ENCODE measurements at places on chromosomes 1 and 21. TPM values are rescaled to one million over a fixed set of nuclear protein-coding genes. Genes with fewer than 3 reads are reported as not detected.

FNBP1L gene
- 79.5 TPM for polyA plus RNA-seq

HPDL gene
- polyA plus RNA-seq: 4.9 TPM

CIART gene
- 3.4 TPM for polyA plus RNA-seq

REN gene
- 4.2 TPM for polyA plus RNA-seq

KIF17 gene
- polyA plus RNA-seq: 1.2 TPM

ATPAF1 gene
- polyA plus RNA-seq: 48.9 TPM

- no peak for DNase-seq
These were observed 3.8 kb downstream of the NCDN start for GRCh38 chr1:35561297-35561971.

GRCh38 chr1:66271216-66271903 lies 262.6 kb upstream of the SGIP1 start:
- peak; percentile 81 for DNase-seq

- DNase-seq: no peak
These were observed 45.8 kb upstream of the DMRTB1 start for GRCh38 chr1:53413175-53414001.

DLGAP3 gene
- polyA plus RNA-seq: 0.42 TPM

DNA sequence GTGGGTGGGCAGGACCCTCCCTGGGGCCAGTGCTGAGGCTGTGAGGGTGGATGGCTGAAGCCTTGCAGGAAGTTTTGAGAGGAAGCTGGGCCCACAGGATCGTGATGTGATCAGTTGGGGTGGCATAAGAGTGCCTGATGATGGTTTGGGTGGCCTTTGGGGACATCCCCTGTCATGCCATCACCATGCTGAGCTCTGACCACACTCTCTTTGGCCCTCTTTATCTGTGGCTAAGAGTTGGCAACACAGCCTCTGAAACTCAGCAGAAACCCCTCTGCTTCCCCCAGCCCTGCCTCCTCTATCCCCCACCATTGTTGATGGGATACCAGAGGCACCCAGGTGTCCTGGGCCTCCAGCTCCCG lies 19.8 kb downstream of the MIIP start:
- no peak for DNase-seq

VASH2 gene
- polyA plus RNA-seq: 5.1 TPM

S100A8 gene
- 2.5 TPM for polyA plus RNA-seq

DNA sequence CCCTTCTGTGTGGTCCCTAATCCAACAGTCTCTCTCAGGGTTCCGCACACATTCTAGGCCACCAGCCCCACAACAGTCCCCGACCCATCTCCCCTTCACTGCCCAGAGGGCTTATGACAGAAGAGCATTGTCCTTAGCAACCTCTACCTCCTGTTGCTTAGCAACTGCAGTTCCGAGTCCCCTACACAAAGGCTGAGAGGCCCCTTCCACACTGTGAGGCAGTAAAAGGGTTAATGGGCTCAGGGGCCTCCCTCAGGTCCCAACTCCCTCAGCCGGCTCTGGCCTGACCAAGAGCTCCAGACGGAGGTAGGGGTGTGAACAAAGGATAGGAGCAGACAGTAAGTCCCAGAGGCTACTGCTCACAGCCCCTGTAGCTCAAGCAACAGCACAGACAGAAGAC lies 4.3 kb downstream of the IGSF9 start:
- DNase-seq: no peak

OR2T35 gene
- polyA plus RNA-seq: not detected

DNA sequence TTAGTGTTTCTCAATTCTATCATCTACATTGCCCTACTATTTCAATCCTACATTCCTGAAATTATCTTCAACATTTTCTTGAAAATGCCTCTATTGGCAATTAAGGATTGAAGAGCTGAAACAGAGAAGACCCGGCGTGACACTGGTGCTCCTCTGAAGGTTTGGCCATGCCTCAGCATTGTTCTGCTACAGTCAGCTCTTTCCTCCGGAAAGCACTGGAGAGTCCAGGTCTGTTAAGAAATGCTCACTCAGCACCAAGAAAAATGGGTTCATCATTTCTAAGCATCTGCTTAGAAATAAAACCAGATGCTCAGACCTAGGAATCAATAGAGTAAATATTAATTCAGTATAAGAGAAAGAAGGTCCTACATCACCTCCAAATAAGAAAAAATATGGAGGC lies 58.8 kb downstream of the WARS2 start:
- DNase-seq: no peak

- DNase-seq: no peak
These were observed 49.3 kb downstream of the ZC3H11B start for GRCh38 chr1:219563568-219563967.

CTSS gene
- polyA plus RNA-seq: 61.7 TPM

MSH4 gene
- 0.24 TPM for polyA plus RNA-seq

- no peak for DNase-seq
These were observed 68.7 kb downstream of the DNTTIP2 start for GRCh38 chr1:93810316-93810715.

SGIP1 gene
- polyA plus RNA-seq: 15.2 TPM

HAO2 gene
- polyA plus RNA-seq: 0.91 TPM

IL23R gene
- polyA plus RNA-seq: 1.1 TPM

DNA sequence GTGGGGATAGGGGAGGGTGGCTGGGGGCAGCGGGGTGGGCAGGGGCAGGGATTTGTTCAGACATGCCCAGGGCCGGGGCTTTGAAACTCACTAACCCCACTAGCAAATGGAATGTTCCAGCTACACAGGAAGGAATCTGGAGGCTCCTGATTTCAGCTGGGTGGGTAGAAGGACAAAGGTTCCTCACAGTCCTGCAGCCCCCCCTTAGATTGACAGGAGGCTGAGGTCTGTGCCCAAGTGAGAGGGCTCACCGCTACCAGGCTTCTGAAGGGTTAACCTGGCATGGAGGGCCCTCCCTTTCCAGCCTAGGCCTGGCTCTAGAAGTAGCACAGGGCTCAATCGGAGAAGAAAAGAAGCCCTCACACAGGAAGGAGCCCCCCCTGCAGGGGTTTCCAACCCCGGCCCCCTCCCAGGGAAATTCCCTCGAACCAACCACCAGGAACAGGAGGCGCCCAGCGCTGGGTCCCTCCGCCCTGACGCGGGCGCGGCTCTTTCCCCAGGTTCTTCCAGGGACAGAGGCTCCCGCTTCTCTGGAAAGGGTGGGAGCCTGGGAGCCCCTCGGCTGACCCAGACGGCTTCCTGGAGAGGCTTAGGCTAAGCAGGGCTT lies 3.3 kb downstream of the EPHA2 start:
- peak; percentile 57 for DNase-seq

GRCh38 chr1:57024855-57025254 lies 59.0 kb upstream of the C8B start:
- DNase-seq: no peak

DNA sequence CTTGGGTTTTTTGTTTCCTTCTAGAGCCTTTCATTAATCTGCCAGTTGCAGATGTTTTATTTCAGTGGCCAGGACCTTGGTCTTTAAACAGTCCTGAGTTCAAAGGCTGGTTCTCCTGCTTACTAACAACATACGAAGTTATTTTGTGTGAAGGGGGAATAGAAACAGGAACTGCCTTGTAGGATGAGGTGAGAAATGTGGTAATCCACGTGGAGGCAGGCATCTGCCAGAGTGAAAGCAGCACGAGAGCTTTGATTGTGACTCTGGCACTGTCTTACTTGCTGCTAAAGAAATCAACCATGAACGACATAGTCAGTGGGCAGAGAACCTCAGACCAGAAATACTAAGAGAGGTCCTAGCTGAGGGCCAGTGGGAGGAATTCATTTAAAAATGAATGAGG lies 30.4 kb downstream of the TMEM63A start:
- DNase-seq: no peak

- peak; percentile 31 for DNase-seq
These were observed 107.5 kb downstream of the GDAP2 start for GRCh38 chr1:117821774-117822482.

DNA sequence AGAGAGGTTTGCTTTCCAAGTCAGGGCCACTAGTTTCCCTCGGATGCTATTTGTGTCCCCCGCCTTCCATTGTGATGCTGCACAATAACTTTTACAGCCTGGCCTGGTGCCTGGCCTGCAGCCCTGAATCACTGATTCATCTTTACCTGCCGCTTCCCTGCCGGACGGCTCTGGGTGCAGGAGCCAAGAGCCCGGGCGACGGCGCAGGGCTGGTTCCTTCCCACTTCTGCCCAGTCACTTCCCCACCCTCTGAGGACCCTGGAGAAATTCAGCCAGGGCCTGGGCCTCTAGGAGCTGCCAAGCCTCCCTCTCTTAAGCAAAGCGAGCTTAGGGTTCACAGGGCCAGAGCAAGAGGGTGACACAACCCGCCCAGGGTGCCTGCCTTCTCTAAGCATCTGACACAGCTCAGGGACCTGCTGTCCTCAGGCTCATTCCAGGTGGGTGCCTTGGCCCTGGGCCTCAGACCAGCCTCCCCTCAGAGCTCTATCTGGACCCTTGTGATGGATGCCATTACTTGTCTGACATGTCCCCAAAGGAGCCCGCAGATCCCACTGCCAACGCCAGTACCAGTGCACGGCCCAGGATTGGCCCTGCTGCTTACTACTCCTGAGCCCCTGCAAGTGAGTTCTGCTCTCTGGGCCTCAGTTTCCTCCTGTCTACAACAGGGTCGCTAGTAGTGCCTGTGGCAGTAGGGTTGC lies 381.0 kb upstream of the VAMP3 start:
- DNase-seq: no peak

DNA sequence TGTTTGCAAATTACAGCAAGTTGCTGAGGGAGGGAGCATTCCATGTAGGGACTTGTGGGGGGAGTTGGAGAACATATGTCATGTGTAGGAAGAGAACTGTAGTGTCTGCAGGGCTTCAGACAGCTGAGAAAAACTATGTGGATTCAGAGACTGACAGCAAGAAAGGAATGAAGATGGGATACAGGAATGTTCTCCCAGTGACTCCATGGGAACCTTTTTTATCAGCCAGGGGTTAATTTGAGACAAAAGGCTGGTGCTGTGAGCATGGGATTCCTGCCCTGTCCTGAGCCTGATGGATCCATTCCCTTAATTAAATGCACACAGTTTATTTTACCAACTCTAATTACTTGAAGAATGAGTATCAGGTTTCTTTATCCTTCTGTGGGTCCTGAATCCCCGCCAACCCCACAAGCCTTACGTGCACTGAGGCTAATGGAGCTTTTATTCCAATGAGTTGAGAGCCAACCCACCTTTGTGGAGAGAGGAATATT lies 26.5 kb upstream of the PLXNA2 start:
- no peak for DNase-seq

DNA sequence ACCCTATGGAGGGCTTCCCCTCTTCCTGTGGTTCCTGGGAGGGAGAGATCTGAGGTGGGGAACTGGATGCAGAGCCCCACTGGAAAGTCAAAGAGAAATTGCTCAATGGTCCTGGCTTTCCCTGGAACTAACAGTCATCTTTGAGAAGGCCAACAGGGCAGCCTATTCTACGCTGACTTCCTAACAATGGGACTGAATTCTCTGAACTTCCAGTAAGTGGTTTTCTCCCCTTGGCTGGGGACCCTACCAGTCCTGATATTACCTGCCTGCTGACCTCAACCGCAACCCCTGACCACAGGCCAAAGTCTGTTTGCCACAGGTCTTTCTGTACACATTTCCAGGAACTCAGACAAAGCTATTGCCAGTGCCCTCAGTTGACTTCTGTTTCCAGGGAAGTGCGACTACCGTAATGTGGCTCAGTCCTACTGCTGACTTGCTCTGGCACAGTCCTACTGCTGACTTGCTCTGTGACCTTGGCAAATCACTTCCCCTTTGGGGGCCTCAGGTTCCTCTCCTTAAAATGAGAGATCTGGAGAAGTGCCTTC lies 55.3 kb downstream of the C8B start:
- peak; percentile 85 for DNase-seq

- DNase-seq: peak; percentile 6
These were observed 149.6 kb downstream of the DISC1 start for GRCh38 chr1:231776010-231776756.

IGFN1 gene
- polyA plus RNA-seq: 0.42 TPM

OR2L2 gene
- 0.52 TPM for polyA plus RNA-seq

RHEX gene
- polyA plus RNA-seq: 0.45 TPM

DNA sequence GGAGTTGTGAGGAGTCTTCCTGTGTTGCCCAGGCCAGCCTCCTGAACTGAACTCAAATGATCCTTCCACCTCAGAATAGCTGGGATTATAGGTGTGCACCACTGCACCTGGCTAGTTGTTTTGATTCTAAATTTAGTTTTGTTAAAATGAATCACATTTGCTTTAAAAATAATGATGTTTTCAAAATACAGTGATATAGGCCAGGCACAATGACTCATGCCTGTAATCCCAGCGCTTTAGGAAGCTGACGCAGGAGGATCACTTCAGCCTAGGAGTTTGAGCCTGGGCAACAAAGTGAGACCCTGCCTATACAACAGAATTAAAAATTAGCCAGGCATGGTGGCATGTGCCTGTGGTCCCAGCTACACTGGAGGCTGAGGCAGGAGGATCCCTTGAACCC lies 24.3 kb downstream of the RTCA start:
- no peak for DNase-seq

DNA sequence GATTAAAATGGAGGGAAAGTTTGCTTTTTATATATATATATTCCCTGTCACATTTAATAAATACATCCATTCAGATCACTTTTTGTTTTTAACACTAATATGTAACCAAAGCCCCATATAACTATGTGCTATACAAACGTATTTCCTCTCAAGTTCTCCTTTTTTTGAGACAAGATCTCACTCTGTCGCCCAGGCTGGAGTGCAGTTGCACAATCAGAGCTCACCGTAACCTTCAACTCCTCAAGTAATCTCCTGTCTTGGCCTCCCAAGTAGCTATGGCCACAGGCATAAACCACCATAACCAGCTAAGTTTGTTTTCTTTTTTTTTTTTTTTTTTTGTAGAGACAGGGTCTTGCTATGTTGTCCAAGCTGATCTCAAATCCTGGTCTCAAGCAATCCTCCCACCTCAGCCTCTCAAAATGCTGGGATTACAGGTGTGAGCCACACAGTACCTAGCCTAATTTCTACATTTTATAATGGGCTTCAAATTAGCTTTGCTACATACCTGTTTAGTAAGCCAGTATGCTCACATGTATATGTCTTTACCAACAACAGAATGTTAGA lies 120.0 kb downstream of the TGFBR3 start:
- no peak for DNase-seq

DNA sequence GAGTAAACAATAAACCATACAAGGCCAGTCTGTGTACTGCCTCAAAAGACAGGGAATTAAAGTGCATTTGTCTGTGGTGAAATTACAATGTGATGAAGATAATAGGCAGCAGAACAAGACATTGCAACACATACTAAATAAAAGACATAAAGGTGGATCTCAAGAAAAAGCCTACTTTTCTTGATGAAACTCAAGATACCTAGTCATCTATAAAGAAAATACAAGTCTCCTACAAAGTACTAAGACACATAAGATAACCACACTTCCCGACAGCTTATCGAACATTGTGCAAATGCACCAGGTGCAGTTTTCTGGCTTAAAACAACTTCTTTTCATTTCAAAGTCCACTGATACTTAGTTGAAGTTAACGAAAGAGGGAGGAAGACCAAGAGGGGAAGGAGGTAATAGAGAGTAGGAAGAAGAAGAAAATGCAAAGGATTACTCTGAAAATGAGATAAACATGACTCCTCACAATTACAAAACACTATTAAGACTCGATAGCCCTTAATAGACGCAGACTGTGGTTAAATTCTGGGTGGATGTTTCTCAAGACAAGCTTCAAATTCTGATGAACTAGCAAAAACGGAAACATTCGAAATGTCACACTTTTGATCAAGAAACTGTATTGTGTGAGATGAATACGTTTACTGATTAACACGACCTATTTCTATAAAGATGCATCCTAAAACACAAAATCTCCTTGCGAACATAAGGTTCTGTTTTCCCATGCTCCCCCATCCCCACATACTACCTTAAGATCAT lies 2.0 kb downstream of the HNRNPR start:
- DNase-seq: peak; percentile 66

ITLN1 gene
- polyA plus RNA-seq: 452 TPM

All from large intestine (tissue), 12 donors.